ENCODE measurements at places on chromosomes 3 and 15.

DNA sequence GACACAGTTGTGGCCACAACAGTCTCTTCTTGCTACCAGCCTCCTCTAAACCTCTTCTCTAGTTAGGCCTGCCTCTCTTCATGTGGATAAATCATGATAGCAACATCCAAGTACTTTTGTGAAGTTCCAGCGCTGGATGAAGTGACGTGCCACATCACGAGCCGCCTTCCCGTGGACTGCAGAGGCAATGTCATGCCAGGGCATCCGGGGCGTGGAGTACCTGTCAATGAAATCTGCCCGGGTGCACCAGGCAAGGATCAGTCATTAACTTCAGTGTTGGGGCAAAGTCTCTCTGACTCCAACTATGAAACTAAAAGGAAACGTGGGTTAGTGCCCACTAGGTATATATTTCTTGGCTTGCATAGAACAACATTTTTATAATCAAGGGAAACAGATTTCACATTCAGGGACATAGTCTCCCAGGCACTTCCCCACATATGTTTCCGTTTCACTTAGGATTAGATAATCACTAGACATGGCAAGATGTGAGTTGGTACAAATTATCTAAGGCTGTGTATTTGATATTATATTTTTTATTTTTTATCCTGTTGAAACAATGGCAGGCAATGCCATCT lies 133.6 kb downstream of the PLD1 start:
- no peak for DNase-seq

- DNase-seq: no peak
Measured at GRCh38 chr3:152296971-152297370, 28.2 kb downstream of the MBNL1 start.

- no peak for DNase-seq
Measured at GRCh38 chr15:46518381-46518780, 883.6 kb downstream of the SQOR start.

DNA sequence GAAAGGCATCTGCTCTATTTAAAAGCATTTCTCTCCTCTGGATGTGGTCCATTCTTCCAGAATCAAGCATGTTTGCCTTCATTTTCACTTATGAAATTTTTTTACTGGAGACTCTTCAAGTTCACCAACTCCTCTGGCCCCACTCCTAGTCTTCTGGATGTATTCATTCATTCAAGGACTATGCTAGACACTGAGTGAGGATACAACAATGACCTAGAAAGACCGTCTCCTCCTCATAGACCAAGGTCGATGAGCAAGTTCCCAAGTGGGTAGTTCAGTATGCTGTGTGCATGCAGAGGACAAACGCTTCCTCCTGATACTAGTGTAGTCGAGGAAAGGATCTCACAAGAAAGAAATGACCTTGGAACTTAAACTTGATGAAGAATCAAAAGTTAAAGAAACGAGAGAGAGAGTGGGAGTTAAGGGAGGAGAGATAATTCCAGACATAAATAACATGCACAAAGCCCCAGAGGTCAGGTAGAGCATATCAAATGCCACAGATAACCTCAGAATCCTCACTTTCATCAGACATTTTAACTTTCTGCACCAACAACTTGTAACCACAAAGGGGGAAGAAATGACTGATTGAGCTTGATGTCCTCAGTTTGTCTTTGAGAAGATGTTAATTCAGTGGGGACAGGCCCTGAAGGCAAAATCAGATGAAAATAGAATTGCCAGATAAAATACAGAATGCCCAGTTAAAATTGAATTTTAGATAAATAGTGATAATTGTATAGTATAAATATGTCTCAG lies 149.4 kb downstream of the IMPG2 start:
- no peak for DNase-seq

DNA sequence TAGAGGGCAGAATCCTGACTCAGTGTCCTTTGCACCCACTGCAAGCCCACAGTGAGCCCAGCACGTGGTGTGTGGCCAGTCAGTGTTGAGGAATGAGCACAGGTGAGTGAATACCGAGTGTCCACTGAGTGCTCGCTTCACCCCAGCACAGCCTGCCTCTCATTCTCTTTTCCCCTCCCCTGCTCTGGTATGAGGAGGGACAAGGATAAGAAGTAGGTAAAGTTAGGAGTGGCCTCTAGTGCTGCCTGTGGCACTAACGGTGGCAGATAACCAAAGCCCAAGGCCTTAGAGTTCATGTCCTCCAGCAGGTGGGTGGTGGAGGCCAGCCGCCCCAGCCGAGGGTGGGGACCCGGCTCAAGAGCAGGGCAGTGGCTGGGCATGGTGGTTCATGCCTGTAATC lies 38.0 kb downstream of the PRKCD start:
- DNase-seq: no peak

DNA sequence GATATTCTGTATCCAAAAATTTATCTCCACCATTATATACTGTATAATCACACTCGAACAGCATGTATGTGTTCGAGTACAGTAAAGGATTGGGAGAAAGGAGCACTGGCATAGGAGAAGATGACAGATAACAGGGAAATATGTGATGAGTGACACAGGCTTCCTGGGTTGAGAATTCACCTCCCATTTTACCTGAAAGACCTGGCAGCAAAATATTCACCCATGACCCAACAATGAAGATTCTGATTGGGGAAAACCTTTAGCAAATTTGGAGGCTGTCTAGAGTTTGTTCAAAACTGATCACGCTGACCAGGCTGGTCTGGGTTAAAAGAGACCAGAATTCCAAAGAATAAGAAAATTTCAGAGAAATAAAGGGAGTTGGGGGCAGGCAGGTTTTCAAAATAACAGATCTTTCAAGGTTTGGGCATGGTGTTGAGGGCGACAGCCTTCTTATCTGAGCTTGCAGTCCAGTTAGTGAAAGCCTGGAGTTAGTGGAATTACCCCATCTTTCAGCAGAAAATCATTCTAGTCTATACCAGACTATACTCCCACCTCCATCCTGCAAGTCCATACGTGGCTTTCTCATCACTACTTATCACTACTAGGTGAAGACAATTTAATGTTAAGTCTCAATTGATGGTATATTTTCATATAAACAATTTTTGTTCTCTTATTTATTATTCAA lies 42.8 kb upstream of the RSL24D1 start:
- DNase-seq: no peak

GRCh38 chr15:26848498-26848897 lies 18.4 kb upstream of the GABRA5 start:
- DNase-seq: no peak

GRCh38 chr15:87196498-87196897 lies 1060.0 kb downstream of the NTRK3 start:
- no peak for DNase-seq

DNA sequence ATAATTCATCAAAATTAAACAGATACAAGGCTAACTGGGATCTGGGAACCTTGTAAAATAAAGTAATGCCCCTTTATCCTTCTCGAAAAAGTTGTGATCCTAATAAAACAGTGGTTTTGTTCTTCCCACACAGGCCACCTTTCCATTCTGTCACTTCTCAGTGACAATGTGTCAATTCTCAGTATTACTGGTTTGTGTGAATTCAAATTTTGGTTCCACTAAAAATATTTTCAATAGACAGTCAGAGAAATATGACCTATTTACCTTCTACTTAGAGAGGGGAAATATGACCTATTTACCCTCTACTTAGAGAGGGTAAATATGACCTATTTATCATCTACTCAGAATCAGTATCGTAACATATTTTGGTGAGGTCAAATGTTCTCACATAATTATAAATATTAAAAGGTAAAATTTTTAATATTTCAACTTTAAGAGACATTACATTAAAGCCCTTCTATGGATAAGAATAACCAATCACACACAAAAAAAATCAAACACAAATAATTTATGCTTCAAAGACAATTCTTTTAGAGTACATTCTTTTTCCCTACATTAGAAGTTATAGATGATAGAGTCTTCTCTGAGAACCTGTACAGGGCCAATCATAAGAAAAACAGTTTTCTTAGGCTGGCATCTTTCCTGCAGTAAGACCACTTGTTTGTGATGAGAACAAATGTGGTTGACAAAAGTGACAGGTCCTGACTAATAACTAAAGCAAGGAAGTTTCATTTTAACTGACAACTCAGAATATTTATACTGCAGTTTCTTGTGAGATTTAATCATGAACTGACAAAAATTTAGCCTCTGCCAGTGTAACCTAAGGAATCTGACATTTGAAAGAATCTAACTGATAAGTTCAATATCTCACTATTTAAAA lies 323.3 kb downstream of the DIPK2A start:
- no peak for DNase-seq

GRCh38 chr3:14145236-14145635 lies 20.4 kb downstream of the TMEM43 start:
- DNase-seq: no peak

GRCh38 chr15:75713338-75713895 lies 769 bp upstream of the CSPG4 start:
- DNase-seq: no peak

DNA sequence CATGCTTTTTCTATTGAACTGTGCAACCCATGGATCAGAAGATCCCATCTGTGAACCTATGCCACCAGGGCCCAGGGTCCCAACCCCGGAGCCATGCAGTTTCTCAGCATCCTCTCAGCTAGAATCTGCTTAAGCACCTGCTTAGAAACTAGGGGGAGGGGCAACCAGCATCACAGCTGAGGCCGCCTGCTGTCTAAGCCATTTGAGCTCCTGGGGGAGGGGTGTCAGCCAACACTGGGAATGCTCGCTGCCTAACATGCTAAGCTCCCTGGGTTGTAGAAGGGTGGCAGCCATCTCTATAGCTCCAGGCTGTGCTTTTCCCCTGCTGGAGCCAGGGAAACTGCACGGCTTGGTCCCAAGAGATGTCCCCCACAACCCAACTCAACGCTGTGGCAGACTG lies 322.8 kb downstream of the EDEM1 start:
- DNase-seq: no peak
